ENCODE measurements at places on chromosomes 16 and 17.

GRCh38 chr16:25018972-25019617, 3.9 kb upstream of the ARHGAP17 start:
- DNase-seq, result no peak
- peak overlapping the region; percentile 84 for H3K27ac ChIP-seq
- no peaks in the 10 kb centered on the region for H3K27me3 ChIP-seq
- no peak overlapping the region for H3K4me3 ChIP-seq
- no peaks in the 10 kb centered on the region for H3K36me3 ChIP-seq

DNA sequence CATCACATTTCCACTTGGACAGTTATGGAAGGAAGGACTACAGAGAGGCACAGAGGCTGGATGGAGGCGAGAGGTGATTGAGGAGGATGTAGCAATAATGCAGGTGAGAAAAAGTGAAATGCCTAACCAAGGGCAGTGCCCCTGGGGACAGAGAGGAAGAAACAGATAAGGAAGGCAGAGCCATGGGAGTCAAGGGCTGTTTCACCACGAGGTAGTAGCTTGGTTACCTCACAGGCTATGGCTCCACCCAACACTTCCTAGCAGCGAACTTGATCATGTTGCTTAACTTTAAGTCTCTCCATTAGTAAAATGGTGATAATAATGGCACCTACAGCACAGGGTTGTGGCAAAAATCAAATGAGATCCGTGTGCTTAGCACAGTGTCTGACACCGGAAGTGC, 83.9 kb downstream of the YPEL2 start:
- no peak for DNase-seq
- no peak overlapping the region for H3K27ac ChIP-seq
- no peaks in the 10 kb centered on the region for H3K36me3 ChIP-seq
- H3K4me1 ChIP-seq, result no peaks in the 10 kb centered on the region
- no peaks in the 10 kb centered on the region for H3K27me3 ChIP-seq

- H3K27ac ChIP-seq, result no peak overlapping the region
- no peaks in the 10 kb centered on the region for H3K27me3 ChIP-seq
- no peaks in the 10 kb centered on the region for H3K36me3 ChIP-seq
Measured at GRCh38 chr17:44279666-44280391, 11.9 kb upstream of the SLC4A1 start.

DNA sequence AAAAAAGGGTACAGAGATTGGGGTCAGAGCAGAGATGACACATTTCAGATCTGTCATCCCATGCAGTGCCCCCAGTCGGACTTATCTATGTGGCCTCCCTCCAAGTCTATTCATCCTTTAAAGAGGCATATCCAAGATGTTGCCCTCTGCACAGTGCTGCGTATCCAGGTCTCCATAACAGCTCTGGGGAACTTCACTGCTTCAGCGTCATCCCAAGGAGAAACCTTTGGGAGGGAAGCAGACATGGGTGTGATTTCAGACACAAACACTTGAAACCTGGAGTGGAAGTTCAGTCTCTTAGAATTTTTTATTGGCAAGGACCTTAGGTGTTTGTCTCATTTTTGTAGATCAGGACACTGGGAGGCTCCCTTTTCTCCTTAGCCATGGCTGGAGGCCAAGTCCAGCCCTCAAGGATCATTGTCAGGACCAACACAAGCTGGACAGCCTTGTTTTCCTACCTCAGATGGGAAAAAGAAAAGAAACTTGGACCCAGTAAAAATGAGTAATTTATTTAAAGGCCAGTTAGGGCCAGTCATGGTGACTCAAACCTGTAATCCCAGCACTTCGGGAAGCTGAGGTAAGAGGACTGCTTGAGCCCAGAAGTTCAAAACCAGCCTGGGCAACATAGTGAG, 23.9 kb upstream of the NLK start:
- no peak overlapping the region for H3K27ac ChIP-seq
- H3K4me1 ChIP-seq, result no peaks in the 10 kb centered on the region
- no peak for DNase-seq
- no peak overlapping the region for H3K4me3 ChIP-seq

DNA sequence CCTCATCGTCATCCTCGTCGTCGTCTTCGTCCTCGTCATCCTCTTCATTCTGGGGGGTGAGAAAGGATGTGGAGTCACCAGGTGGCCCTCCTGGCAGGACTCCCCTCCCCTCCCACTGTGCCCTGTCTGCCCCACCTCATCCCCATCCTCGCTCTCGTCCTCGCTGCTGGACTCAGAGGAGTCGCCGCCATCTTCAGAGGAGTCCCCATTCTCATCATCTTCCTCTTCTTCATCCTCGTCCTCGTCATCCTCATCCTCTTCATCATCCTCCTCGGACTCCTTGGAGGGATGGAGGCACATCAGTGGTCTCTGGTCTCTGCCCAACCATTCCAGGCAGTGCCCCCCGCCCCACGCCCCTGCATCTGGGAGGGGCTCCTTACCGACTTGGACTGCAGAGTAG, 7.6 kb upstream of the ATXN7L3 start:
- DNase-seq, result no peak
- H3K36me3 ChIP-seq, result peaks cover 40% of the 10 kb centered on the region
- no peak overlapping the region for H3K27ac ChIP-seq

DNA sequence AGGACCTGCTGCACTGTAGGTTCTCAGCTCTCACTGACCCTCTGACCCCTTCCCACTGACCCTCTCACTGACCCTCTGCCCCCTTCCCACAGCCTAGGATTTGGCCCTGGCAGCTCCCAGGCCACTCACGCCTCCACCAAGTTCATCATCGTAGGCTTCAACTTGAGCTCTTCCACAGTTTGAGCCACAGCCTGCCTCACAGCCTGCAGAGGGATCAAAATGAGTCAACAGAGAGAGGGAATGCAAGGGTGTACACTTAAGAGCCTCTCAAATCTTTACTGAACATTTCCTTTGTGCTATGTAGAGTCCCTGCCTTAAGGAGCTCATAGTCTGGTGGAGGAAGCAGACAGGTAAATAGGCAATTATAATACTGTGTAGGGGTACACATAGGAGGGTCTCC, 12.1 kb downstream of the HEATR9 start:
- no peak overlapping the region for H3K4me3 ChIP-seq
- no peaks in the 10 kb centered on the region for H3K27me3 ChIP-seq
- H3K27ac ChIP-seq, result no peak overlapping the region
- no peaks in the 10 kb centered on the region for H3K4me1 ChIP-seq
- DNase-seq, result no peak
- H3K36me3 ChIP-seq, result no peaks in the 10 kb centered on the region

DNA sequence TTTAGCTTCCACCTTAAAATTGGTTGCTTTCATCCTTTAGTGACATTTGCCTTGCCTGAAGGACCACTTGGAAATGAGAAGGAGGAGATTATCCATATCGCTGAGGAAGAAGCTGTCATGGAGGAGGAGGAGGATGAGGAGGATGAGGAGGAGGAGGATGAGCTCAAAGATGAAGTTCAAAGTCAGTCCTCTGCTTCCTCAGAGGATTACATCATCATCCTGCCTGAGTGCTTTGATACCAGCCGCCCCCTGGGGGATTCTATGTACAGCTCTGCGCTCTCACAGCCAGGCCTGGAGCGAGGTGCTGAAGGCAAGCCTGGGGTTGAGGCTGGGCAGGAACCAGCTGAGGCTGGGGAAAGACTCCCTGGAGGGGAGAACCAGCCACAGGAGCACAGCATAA, 11.5 kb upstream of the TMEM106A start:
- peak; percentile 33 for DNase-seq
- H3K36me3 ChIP-seq, result peaks cover 16% of the 10 kb centered on the region
- no peak overlapping the region for H3K4me3 ChIP-seq
- no peaks in the 10 kb centered on the region for H3K4me1 ChIP-seq
- H3K27ac ChIP-seq, result no peak overlapping the region

DNA sequence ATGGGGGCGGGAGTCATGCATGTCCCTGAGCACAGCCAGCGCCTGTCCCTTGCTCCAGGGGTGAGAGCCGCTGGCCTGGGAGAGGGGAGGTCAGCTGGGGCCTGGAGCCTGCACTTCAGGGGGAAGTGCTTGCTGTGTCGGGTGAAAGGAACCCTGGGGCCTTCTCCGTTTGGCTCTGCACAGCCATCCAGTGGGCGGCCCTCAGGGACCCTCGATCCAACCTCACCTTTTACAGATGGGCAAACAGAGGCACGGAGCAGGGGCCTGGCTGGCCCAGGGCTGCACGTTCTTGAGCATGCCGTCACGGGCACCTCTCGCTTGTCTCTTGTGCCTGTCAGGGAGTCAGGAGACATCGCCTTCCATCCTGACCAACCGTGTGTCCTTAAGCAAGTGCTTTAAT, 1.8 kb downstream of the SNX20 start:
- no peaks in the 10 kb centered on the region for H3K36me3 ChIP-seq
- H3K4me1 ChIP-seq, result no peaks in the 10 kb centered on the region
- H3K4me3 ChIP-seq, result no peak overlapping the region
- no peak overlapping the region for H3K27ac ChIP-seq
- no peak for DNase-seq

GRCh38 chr16:48635199-48635718, 25.3 kb upstream of the N4BP1 start:
- H3K27me3 ChIP-seq, result no peaks in the 10 kb centered on the region
- no peaks in the 10 kb centered on the region for H3K4me1 ChIP-seq
- DNase-seq, result no peak
- no peak overlapping the region for H3K27ac ChIP-seq

DNA sequence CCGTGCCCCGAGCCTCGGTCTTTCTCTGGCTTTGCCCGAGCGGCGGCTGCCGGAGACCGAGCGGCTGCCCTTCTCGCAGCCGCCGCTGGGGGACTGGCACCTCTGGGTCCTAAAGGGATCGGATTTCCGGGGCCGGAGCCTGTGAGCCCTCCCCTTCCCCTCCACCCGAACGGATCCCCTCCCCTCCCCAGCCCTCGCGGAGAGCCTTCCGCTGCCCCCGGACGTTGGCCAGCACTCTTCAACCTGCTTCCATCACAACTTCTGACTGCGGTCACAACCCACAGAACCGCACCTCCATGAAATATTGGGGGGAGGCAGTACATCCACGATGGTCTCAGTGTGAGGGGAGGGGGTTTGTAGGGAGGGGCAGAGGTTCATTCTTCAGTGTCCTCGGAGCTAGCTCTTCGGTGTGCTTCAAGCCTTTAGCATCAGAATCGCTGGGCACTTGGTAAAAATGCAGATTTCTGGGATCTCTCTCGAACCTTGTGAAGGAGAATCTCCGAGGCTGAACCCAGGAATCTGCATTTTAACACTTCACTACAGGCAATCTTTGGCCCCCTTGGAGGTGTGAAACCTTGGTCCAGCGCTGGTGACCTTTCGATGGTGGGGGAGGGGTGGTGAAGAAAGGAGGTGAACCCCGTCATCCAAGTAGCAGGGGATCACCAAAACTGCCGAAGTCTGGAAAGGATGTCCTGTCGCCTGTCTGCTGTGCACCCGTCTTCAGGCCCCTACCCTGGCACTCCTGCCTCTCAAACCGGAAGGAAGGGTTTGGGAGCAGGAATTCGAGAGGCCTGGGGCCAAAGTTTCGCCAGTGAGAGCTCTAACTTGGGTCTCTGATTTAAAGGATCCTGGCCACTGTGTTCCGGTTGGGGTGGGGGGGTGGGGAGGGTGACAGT, 812 bp upstream of the PPP1R9B start:
- H3K27me3 ChIP-seq, result no peaks in the 10 kb centered on the region
- no peaks in the 10 kb centered on the region for H3K36me3 ChIP-seq
- H3K4me3 ChIP-seq, result peak overlapping the region; percentile 82
- H3K27ac ChIP-seq, result peak overlapping the region; percentile 86
- peaks cover 40% of the 10 kb centered on the region for H3K4me1 ChIP-seq
- peak; percentile 95 for DNase-seq

DNA sequence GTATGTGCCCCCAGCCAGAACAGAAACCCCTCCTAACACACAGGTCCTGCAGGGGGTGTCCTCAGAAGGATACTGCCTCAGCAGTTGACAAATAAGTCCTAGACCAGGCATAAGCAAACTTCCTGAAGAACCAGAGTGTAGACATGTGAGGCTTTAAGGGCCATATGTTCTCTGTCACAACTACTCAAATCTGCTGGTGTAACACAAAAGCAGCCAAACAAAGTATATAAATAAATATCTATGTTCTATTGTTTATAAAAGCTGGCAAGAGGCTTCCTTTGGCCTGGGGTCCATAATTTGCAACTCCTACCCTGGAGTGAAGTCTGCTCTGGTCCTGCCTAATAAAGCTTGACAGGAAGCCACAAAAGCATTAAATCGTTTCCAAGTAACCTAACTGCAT, 9.9 kb downstream of the FAM83G start:
- no peaks in the 10 kb centered on the region for H3K36me3 ChIP-seq
- H3K4me1 ChIP-seq, result no peaks in the 10 kb centered on the region
- H3K27me3 ChIP-seq, result no peaks in the 10 kb centered on the region
- no peak for DNase-seq
- no peak overlapping the region for H3K4me3 ChIP-seq

GRCh38 chr17:29918922-29919856, 10.8 kb downstream of the SSH2 start:
- H3K27ac ChIP-seq, result no peak overlapping the region
- H3K36me3 ChIP-seq, result no peaks in the 10 kb centered on the region

- peaks cover 16% of the 10 kb centered on the region for H3K27me3 ChIP-seq
- DNase-seq, result no peak
- H3K27ac ChIP-seq, result no peak overlapping the region
Measured at GRCh38 chr17:12537436-12537835, 128.3 kb upstream of the MYOCD start.

GRCh38 chr16:12754824-12755543, 48.7 kb downstream of the CPPED1 start:
- no peak overlapping the region for H3K4me3 ChIP-seq
- DNase-seq, result no peak
- H3K36me3 ChIP-seq, result no peaks in the 10 kb centered on the region
- H3K4me1 ChIP-seq, result no peaks in the 10 kb centered on the region

DNA sequence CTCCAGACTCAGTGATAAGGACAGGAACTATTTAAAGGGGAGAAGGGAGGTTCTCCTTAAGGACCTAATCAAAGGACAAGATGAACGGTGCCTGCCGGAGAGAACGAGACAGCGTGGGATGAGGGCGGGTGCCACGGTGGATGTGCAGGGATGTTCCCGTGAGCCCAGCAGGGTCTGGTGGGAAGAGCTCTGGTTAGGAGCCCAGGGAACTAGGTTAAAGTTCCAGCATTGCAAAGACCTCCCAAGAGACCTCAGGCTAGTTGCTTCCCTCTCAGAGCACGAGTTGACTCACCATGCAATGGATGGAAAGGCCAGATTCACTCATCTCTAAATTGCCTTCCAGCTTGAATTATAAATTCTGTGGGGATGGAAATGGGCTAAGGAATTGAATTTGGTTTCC, 14.7 kb downstream of the CCR7 start:
- no peak overlapping the region for H3K27ac ChIP-seq
- peaks cover 3% of the 10 kb centered on the region for H3K4me1 ChIP-seq
- H3K36me3 ChIP-seq, result no peaks in the 10 kb centered on the region

DNA sequence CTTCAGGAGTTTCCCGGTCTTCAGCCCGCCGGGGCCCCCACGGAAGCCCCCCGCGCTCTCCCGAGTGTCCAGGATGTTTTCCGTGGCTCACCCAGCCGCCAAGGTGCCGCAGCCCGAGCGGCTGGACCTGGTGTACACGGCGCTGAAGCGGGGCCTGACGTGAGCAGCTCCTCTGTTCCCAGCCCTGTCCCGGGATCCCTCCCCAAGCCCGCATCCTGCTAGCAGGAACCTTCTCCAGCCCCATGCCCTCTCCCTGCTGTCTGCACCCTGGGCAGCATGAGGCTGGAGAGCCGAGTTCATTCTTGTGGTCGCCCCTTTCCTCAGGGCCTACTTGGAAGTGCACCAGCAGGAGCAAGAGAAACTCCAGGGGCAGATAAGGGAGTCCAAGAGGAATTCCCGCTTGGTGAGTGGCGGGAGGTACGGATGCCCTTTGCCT, 10.1 kb downstream of the RIPOR1 start:
- DNase-seq, result no peak
- peaks cover 14% of the 10 kb centered on the region for H3K4me1 ChIP-seq
- no peak overlapping the region for H3K27ac ChIP-seq
- H3K36me3 ChIP-seq, result peaks cover 3% of the 10 kb centered on the region

Measured in A673 (cell line).